NCI-H524 treated with DMSO at 0.1 percent for 48 hours (cell line): ENCODE measurements at places on chromosomes 6 and 20.

- DNase-seq, result no peak
Observed at GRCh38 chr20:24998631-24999445, 6.3 kb upstream of the APMAP start.

DNA sequence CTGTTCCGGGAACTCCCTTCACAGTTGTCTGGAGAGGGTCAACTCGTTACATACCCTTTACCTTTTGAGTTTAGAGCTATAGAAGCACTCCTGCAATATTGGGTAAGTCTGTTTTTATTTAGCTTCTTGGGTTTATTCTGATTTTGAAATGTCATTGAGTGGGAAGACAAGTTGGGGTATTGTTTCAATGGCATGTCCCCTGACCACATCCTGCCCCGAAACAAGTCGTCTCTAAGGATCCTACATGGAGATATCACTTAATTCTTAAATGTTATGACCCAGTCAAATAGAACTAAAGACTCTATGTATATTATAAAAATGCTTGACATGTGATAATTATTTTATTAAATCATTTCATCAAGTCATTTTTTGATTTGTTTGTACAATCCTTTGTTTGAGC, 9.6 kb downstream of the MRS2 start:
- no peak for DNase-seq

DNA sequence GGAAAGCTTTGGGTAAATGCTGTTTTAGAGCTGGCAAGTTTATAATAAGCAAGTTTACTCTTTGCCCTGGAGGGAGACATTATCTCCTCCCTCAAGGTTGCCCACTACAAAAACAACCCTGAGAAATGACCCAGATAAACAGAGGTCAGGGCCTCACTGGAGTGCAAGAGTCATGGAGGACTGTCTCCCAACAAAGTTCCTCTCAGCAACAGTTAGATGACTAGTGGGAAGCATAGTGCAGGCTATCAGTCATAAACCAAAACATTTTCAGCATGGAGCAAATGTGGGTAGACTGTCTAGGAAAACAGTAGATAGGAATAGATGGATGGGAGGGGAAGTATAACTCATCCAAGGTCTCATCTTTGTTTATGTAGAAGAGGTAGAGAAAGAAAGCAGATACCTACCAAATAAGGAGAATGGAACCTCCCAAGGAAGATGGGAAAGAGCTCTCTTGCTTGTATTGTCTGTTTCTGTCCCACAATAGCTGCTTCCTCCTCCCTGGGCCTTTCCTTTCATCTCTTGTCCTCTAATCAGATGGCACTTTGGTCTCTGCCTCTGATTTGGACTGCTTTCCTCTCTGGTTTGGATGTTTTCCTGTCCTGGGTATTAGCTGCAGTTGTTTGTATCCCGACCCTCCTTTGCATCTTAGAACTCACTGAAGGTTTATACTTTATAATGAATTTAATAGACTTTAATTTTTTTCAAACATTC, 95.4 kb downstream of the WASF1 start:
- no peak for DNase-seq

DNA sequence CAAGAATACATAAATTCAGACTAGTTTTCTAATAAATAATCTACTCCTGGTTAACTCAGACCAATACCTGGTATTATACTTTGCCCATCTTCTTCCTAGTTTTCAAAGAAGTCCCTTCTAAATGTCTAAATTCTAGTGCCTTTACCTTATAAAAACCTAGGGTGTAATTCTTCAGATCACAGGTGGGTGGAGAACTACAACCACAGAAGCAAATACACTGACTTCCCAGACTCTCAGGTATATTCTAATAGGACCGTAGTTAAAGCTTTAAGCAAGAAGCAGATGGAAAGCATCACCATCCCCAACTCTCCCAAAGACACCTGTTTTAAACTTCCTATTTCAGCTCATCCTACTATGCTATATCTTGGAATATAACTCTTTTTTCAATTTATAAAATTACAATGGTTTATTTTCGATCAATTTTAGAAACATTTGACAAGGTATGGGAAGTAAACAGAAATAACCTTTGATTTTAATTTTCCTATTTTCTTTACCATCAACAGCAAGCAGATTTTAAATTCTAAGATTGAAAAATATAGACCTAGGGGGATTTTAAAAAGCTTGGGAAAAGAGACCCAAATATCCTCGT, 15.8 kb downstream of the MAN1A1 start:
- DNase-seq, result no peak

GRCh38 chr6:149079911-149080491, 237.5 kb upstream of the TAB2 start:
- no peak for DNase-seq

DNA sequence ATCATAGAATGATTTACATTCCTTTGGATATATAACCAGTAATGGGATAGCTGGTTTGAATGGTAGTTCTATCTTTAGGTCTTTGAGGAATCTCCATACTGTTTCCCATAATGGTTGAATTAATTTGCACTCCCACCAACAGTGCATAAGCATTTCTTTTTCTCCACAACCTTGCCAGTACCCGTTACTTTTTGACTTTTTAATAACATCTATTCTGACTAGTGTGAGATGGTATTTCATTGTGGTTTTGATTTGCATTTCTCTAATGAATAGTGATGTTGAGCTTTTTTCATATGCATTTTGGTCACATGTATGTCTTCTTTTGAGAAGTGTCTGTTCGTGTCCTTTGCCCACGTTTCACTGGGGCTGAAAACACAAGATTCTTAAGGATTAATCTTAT, 107.3 kb downstream of the TINAG start:
- no peak for DNase-seq

- no peak for DNase-seq
Observed at GRCh38 chr6:11227698-11228097, 4.8 kb downstream of the NEDD9 start.

DNA sequence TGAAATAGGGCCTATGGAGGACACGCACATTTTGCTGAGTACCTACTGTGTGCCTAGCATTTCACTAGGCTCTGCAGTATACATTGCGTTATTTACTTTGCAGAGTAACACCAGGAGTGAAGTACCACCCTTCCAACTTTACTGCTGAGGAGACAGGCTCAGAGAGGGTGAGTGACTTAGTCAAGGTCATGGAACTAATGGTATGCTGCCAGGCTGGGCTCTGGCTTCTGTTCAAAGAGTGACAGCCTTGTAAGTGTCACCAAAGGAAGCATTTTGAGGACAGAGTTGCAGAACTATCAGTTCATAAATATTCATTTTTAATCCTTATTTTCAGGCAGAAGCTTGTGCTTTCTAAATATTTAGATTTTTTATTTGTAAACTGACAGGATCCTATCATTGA, 754.9 kb upstream of the CHD6 start:
- DNase-seq, result no peak

GRCh38 chr6:30019819-30020218, 41.2 kb upstream of the POLR1H start:
- no peak for DNase-seq

DNA sequence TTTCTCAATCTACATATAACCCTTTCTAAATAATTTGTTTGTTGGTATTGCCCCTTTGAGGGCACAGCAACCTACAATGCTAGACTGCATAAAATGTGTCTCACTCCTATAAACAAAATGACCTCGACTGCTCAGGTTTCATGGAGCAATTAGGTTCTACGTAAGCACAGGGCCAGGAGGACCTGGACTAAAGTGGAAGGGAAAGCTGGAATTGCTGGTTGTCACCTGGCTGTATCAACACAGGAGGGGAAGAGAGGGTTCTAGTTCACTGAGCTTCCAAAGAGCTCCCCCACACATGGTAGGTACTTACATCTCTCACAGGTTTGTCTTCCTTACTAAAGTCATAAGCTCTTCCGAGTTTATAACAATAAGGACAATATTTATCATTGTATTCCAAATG, 51.0 kb downstream of the NCOA6 start:
- DNase-seq, result no peak

- DNase-seq, result no peak
Observed at GRCh38 chr6:115882174-115882573, 178.5 kb downstream of the FRK start.

DNA sequence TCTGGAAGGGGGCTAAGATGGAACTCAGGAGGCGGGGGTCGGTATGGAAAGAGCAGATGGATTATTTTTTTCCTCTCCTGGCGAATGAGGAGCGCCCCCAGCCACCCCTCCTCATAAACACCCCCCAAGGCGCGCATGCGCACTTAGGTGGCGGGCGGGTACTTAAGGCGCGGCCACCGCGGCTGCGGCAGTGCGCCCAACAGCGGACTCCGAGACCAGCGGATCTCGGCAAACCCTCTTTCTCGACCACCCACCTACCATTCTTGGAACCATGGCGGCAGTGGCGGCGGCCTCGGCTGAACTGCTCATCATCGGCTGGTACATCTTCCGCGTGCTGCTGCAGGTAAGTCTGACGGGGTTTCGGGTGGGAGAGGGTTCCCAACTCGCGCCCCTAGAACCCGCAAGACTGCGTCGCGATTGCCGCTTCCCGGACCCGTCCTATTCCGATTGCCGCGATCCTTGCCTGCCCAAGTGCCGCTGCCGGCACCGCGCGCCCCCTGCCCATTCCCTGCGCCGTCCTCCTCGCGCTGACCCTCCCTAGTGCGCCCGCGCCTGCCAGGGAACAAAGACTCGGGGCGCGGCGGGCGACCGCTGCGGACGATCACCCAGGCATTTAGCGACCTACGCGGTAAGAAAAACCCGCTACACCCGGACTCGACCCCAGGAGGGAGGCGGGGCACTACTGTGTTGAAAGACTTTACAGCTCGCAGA, at the start of gene NNAT:
Gene NNAT, plus strand, starts transcription at position 190 of the 711 bp plus-strand sequence. Its CDS starts 82 bp downstream, at position 272.
- no peak for DNase-seq

GRCh38 chr6:37889051-37889450, 69.5 kb downstream of the ZFAND3 start:
- no peak for DNase-seq

DNA sequence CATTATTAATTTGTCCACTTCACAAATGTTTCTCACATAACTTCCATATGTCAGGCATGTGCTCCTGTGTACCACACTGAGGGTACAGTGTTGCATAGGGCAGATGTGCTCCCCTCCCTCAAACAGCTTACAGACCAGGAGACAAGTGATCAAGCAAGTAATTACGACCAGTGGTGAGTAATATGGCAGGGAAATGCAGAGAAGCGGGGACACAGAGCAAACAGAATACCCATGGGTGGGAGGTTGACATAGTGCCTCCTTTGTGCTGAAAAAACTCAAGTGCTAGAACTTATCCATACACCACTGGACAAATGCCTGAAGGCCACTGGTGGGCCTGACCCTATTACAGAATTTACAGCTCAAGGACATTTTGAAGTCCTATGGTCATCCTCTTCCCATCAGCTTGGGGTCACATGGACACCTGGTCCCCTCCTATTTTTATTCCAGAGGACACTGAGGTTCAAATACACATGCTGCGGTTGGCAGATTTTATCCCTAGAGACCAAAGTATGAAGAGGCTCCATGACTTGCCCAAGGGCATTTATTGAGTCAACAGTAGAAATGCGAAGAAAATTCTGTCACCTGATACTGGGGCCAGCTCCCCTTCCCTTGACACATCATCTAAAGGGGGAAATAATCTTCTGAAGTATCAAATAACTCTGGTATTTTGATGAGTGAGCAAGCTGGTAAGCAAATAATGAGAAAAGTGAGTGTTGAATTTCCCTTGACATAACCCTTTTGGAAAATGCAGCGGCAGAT, 116.6 kb downstream of the QRSL1 start:
- peak; percentile 46 for DNase-seq

GRCh38 chr6:152636609-152637295, 410 bp downstream of the SYNE1 start:
- no peak for DNase-seq

DNA sequence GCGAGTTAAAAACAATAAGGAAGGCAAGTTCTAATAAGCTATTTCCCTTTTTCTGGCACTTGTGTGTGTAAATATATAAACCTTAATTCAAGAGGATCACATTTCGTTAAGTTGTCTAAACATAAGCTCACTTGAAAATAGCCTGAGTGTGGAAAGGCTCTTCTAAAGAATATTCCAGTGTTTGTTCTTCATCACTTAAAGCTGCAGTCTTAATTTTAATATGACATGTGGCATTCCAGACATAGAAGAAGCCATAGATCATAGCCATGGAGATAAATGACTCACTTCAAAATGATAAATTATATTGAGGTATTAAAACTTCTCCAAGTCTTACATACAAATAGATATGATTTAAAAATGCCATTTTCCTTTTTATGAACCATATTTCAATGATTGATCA, 42.1 kb downstream of the IYD start:
- DNase-seq, result no peak

- DNase-seq, result no peak
Observed at GRCh38 chr6:128558021-128558420, 37.6 kb upstream of the PTPRK start.

GRCh38 chr6:157822245-157823000, 623 bp upstream of the SNX9 start:
- DNase-seq, result no peak

GRCh38 chr20:62685781-62686555, 22.7 kb upstream of the NTSR1 start:
- DNase-seq, result peak; percentile 62

GRCh38 chr6:157227202-157228166, 95.8 kb downstream of the TMEM242 start:
- DNase-seq, result no peak

DNA sequence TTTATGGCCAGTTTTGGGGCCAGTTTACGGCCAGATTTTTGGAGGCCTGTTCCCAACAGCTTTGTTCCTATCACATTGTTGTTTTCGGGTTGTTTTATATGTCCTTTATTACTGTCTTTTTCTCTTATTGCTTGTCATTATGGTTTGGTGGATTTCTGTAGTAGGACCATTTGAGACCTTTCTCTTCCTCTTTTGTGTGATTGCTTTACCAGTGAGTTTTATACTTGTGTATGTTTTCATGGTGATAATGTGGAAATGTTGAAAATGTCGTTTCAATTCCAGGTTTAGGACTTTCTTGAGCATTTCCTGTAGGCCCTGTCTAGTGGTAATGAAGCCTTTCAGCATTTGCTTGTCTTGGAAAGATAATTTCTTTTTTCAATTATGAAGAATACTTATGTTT, 17.8 kb downstream of the HLA-B start:
- DNase-seq, result no peak

- no peak for DNase-seq
Observed at GRCh38 chr6:98324446-98324845, 509.9 kb upstream of the POU3F2 start.

GRCh38 chr6:45710304-45710821, 305.3 kb downstream of the CLIC5 start:
- DNase-seq, result no peak

- no peak for DNase-seq
Observed at GRCh38 chr6:148118244-148118643, 224.4 kb upstream of the SASH1 start.

DNA sequence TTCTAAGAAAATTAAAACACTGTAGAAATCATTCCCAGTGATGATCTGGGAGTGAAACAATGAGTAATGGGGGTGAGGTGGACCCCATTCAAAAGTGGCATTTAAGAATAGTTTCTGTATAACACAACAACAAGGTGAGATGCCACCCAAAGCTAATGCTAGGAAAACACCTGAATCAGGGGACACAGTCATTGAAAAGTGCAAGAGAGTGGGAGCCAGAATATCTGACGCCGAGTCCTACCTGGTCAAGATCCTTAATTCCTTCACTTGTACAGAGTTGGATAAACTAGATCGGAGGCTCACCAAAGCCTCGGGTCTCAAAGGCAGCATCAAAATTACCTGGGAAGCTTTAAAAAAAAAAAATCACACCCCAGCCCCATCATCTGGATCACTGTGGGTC, 17.7 kb downstream of the TNFRSF21 start:
- DNase-seq, result no peak
